ENCODE measurements at places on chromosomes 5 and 9.

DNA sequence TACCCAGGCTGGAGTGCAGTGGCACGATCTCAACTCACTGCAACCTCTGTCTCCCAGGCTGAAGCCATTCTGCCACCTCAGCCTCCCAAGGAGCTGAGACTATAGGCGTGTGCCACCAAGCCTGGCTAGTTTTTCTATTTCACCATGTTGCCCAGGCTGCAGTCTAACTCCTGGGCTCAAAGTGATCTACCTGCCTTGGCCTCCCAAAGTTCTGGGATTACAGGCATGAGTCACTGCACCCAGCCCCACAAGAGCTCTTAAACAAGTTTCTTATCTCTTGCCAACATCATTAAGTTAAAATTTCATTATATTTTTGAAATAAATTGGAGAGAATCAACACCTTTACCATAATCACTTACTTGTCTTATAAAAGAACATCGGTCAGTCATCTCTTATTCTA is 280.3 kb downstream of the ARHGEF28 start:
- no peak for DNase-seq

- DNase-seq: no peak
Observed at GRCh38 chr5:14414656-14415023, 167.0 kb upstream of the OTULINL start.

DNA sequence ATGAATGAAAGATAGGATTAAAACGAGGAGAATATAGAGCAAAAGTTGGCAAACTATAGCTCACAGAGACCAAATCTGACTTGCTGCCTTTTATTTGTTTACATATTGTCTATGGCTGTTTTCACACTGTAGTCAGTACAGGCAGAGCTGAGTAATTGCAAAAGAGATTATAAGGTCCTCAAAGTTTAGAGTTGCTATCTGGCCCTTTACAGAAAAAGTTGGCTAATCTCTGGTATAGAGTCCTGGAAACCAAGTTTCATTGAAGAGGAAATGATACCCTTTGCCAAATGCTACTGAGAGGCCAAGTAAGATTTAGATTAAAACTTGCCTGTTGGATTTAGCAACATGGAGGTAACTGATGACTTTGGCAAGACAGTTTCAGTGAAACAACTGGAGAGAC is 36.0 kb downstream of the LYRM7 start:
- no peak for DNase-seq

GRCh38 chr5:79200573-79201183 is 35.3 kb upstream of the JMY start:
- DNase-seq: peak; percentile 61

GRCh38 chr5:132389585-132390286 is 20.2 kb downstream of the SLC22A5 start:
- DNase-seq: no peak

GRCh38 chr5:54691656-54692055 is 174.1 kb downstream of the SNX18 start:
- no peak for DNase-seq

GRCh38 chr9:33288828-33289483 is 1.4 kb upstream of the NFX1 start:
- no peak for DNase-seq

GRCh38 chr5:106874531-106874930 is 796.2 kb downstream of the EFNA5 start:
- no peak for DNase-seq

GRCh38 chr9:131114084-131114535 is 11.3 kb upstream of the NUP214 start:
- peak; percentile 11 for DNase-seq

GRCh38 chr5:55933377-55934114 is 61.2 kb downstream of the IL6ST start:
- DNase-seq: no peak

GRCh38 chr5:56685503-56686217 is 129.7 kb upstream of the MAP3K1 start:
- no peak for DNase-seq

DNA sequence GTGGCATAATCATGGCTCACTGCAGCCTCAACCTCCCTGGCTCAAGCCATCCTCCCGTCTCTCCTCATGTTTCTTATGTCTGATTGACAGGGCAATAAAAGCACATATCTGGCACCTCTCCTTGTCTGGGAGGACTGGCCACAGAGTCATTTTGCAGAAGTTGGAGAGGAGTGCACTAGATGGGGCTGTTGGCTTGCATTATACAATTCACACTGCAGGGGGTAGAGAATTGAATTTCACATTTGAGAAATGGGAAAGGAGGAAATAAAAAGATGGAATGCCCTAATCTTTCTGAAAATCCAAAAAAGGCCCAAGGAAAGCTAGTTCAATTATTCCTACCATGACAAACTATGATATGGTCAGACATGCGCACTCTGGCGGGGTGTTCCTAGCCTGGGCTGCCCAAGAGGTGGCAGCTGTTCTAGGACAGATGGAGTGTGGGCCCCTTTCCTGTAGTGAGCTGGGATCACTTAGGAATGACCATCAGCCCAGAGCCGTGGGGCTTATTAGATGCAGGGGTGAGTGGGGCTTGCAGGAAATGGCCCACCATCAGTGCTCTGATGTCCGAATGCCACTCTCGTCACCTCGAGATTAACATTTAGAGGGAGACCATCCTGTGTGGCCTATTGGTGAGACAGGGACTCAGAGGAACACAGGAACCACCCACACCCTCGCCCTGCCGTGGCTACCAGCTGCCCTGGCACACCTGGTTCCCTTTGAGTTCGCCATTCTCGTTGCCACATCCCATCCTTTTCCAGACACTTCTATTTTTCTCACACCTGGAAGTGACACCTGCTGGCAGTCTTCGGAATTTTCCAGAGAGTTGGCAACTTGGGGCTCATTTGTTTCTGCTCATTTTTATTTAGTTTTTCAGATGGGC is 21.8 kb upstream of the ANKRD18A start:
- peak; percentile 49 for DNase-seq

GRCh38 chr5:180804129-180804618 is 1.6 kb upstream of the MGAT1 start:
- DNase-seq: no peak

- no peak for DNase-seq
Observed at GRCh38 chr9:134245179-134245578, 80.8 kb upstream of the RNU6ATAC start.

- no peak for DNase-seq
Observed at GRCh38 chr9:94644543-94644942, 5.2 kb upstream of the FBP1 start.

DNA sequence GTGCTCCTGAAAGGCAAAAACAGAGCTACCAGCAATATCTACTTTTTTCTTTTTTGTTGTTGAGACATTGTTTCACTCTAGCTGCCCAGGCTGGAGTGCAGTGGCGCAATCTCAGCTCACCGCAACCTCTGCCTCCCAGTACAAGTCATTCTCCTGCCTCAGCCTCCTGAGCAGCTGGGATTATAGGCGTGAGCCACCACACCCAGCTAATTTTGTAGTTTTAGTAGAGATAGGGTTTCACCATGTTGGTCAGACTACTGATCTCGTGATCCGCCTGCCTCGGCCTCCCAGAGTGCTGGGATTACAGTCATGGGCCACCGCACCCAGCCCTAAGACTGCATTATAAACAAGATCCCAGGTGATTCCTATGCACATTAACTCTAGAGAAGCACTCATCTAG is 17.0 kb downstream of the PLPP1 start:
- no peak for DNase-seq

- DNase-seq: no peak
Observed at GRCh38 chr9:114417511-114417910, 29.7 kb upstream of the AKNA start.

GRCh38 chr9:114203410-114204140 is 48.2 kb downstream of the COL27A1 start:
- no peak for DNase-seq

DNA sequence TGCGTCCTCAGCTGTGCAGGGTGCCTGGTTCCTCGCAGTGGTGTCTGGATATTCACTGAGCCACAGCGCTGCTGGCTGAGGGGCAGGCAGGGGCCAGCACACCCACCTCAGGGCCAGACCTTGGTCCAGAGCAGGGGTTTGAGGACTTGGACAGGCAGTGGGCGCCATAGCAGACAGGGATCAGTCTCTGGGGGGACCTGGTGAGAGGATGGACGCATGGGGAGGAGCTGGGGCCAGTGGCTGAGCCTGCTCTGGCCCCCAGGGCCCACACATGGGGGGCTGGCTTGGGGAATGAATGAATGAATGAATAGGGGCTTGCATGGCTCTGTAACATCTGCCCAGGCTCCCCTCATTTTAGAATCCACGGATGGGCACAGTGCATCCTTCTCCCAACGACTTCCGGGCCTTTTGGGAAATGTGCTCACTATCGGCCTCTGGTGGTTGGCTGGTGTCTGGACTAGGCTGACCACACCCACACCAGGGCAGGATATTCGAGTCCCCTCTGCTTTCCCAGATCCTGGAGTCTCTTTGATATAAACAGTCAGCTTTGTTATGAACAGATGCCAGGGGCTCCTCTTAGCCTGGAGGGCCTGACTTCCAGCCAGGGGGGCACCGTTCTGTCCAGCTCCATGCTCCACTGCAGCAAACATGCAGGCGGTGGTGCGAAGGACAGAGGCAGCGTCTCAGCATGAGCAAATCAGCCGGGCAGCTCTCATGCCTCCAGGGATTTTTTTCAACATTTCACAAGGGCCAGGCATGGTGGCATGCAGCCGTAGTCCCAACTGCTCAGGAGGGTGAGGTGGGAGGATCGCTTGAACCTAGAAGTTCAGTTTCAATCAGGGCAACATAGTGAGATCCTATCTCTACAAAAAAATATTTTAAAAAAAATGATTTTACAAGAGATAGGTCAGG is 62.6 kb downstream of the NEK6 start:
- peak; percentile 71 for DNase-seq

- DNase-seq: no peak
Observed at GRCh38 chr9:119020730-119021333, 348.4 kb downstream of the BRINP1 start.

GRCh38 chr9:5500441-5501235 is 9.7 kb upstream of the PDCD1LG2 start:
- DNase-seq: no peak

DNA sequence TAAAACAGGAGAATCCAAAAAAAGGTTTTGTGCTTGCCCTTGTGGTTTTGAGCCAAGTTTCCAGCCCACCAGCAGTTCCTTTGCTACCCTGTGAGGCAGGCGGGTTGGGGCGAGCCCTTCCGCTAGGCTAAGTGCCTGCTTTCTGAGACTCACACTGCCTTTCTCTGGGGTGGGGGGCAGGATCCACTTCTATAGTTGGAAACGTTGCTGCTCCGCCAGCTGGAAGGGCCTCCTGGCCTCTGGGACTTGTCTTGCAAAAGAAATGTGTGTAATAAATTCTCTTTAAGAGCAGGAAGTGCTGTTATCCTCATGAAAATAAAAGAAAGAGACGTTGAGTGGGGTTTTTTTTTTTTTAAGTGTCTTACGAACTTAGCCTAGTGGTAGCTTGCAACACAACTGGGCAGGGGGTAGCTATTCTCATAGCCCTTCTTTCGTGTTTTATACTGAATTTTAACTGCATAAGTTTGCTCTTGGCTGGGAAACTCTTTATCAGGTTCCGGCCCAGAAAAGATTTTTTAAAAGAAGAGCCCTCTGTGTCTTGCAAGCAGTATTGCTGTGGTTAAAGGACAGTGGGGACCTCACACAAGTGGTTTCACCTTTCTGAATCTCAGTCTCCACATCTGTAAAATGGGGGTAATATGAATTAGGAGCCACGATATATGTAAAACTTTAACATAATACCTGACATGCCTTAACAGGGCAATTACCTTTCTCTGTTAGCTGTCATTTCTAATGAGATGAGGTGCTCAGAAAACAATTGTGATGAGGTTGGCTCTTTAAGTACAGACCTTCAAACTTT is 19.8 kb downstream of the JADE2 start:
- no peak for DNase-seq

DNA sequence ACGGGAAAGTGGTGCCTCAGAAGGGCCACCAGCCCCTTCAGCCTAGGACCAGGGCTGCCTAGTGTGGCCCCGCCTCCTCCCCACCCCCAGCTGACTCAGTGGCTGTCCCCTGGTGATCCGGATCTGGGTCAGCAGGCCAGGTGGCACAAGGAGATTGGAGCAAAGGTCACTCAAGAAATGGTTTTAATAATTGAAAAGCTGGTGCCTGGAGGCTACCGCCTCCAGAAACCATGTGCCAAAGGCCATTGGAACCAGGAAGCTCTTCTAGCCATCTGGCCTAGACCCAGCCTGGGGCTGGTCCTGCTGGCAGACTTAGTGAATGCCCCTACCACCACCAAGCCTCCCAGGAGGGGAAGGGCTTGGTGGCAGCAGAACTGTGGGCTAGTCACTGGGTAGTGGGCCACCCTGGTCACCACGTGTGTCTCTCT is 1.5 kb downstream of the ST6GALNAC4 start:
- no peak for DNase-seq

- no peak for DNase-seq
Observed at GRCh38 chr9:89773170-89773569, 168.4 kb downstream of the GADD45G start.

DNA sequence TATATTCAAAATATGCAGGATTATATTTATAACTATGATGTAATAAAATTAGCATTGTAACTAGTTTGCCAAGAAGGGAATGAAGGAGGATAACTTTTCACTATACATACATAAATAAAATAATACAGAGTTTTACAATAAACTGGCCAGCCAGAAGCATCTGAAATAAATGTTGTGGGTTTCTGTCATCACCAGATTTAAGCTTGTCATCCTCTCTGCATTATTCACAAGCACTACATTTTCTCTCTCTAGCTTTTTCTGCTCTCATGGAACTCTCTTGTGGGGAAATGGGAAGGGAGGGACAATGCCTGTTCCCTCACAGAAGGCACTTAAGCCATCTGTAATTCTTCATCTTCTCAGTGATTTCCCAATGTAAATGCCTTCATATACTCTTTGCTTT is 626.8 kb downstream of the SEMA5A start:
- DNase-seq: no peak

- no peak for DNase-seq
Observed at GRCh38 chr9:137800196-137801022, 77.2 kb upstream of the CACNA1B start.

- DNase-seq: no peak
Observed at GRCh38 chr9:108411632-108412031, 444.2 kb downstream of the ACTL7B start.

GRCh38 chr5:85320495-85320894 is 935.8 kb upstream of the EDIL3 start:
- no peak for DNase-seq
